ENCODE measurements at places on chromosomes 7 and 10.

DNA sequence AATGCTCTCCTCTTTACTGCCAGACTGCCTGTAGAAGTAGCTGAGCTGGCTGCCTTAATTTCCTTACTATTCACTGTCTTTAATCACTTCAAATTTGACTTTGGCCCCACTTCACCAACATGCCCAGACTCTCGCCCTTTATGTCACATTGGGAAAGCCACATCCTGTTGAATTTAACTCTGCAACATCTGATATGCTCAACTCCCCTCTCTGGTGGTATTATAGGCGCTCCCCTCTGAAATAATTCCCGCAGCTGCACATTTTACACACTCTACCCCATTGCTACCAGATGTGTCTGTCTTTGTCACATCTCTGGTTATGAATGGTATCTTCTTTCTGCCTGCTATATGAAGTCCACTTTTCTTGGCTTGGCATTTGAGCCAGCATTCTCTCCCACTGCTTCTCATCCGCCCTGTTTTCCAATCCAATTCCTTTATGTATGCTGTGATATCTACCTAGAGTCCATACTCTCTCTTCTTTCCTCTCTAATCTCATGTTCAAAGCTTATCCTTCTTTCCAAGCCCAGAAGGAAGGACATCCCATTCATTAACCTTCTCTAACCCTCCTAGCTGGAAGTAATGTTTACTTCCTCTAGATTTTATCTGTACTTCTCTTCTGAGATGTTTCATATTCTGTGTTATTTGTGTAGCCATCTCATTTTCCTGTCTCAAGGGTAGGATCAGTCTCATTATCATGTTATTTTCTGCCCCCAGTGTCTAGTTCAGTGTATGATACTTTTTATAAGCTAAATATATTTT lies 134.5 kb downstream of the ST7 start:
- DNase-seq: no peak

- DNase-seq: no peak
Measured at GRCh38 chr7:64314566-64314965, 805 bp downstream of the ZNF736 start.

DNA sequence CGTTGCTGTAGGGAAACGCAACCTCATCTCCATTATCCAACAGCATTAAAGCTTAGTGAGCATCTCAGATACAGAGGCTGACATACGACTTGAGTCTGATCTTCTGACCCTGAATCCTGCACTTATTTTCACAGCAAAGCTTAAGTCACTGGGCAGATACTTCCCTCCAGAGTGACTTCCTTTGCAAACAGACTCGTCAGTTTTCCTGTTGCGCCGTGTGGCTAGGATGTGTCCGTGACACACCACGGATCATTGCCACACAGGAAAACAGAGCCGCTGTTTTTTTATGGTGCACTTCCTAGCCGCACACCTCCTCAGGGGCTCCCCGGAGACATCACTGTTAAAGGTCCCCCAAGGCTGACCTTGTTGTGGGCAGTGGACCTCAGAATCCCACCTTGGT lies 94.9 kb upstream of the MKI67 start:
- DNase-seq: no peak

DNA sequence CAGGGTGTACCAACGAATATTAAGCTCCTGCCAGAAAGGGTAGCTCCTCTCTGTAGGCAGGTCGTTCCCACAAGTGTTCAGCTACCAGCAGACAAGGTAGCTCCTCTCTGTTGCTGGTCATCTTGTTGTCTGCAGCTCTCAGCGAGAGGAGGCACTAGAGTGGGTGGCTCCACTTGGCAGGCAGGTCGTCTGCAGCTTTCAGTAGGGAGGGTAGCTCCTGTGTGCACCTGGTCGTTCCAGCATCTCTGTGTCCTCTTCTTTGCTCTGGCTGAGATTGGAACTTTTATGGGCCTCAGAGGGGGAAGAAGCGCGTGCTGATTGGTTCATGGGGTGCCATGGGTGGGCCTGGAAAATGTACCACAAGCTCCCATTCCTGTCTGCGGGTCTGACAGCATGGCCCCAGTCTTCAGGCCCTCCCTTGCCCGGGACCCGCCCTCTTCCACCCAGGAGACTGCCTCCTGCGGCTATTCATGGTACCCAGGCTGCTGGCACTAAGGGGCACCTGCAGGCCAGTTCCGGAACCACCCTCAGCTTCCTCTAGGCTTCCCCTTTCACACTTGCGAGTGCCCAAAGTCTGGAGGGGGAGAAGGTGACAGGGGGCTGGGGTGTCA lies 63.9 kb upstream of the CACNA2D1 start:
- DNase-seq: no peak

DNA sequence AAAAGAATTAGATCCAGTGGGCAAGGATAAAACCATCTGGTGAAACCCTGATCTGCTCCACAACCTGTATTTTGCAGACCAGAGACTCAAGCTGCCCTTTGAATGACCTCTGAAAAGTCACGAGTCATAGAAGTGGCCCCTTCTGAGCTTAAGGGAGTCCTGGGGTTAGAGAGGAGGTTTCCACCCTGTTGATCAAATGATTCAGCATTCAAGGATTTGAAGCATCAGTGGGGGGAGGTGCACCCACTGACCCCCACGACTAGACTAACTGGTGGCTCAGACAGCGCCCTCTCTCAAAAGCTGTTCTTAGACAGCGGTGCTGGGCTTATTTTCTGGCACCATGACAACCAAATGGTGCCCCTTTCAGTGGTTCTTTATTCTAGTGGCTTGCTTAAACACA lies 44.3 kb downstream of the PLCE1 start:
- no peak for DNase-seq

DNA sequence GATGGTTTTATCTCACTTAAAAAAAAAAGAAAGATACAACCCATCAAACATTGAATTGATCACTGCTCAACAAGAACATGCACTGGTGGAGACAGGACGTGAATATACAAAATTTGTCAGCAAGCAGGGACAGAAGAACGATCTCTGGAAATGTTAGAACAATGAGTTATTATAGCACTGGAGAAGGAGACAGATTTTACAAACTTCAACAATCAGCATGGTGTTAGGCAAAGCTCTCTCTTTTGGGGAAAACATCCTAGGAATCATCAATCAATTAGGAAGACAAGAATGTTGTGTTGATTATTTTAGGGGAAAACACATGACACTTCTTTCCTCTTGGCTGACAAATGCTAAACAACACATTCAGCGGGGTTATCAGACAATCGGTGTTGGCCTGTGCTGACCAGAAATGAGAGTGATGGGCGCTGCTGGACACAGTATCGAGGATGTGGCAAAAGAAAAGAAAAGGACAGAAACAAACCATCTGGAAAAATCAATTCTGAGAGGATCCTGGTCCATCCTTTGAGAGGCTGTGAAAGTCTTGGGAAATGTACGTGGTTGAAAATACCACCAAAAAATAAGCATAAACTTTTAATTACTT lies 103.9 kb downstream of the RAPGEF5 start:
- no peak for DNase-seq

DNA sequence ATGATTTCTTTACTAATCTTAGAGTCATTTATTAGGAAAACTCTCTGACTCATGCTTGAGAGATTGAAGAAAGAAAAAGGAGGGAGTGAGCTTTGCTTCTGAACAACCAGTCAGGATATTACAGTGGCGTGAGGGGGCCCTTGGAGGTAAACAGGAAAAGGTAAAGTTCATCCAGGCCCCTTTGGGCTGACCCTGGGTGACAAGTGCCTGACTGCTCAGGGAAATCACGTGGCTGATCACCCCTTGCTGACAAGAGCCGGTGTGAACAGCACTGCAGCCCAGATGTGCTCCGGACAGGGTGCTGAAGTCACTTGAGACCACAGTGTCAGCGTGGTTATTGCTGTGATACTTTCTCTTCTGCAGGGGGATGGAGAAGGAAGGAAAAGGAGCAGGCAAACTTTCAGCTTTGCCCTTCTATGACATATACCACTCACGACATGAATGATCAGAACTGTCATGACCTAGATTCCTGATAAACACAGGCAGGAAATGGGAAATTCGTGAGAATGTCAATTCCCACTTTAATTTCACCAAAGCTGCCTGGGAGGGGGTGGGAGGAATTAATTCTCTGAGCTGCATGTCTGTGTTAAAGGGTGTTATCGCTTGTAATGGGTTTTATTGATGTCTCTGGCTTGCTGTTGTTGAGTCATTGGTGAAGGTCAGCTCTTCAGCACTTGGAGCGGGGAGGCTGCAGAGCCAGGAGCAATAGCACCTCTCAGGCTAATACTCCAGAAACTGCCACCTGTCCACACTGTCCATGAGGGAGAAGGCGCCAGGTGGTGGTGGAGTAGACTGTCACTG lies 139.8 kb upstream of the AOAH start:
- no peak for DNase-seq

GRCh38 chr7:73701357-73701995 lies 18.0 kb downstream of the STX1A start:
- no peak for DNase-seq

- peak; percentile 1 for DNase-seq
Measured at GRCh38 chr7:119482209-119482608, 790.8 kb upstream of the KCND2 start.

GRCh38 chr7:138889582-138890498 lies 91.3 kb downstream of the KIAA1549 start:
- no peak for DNase-seq

DNA sequence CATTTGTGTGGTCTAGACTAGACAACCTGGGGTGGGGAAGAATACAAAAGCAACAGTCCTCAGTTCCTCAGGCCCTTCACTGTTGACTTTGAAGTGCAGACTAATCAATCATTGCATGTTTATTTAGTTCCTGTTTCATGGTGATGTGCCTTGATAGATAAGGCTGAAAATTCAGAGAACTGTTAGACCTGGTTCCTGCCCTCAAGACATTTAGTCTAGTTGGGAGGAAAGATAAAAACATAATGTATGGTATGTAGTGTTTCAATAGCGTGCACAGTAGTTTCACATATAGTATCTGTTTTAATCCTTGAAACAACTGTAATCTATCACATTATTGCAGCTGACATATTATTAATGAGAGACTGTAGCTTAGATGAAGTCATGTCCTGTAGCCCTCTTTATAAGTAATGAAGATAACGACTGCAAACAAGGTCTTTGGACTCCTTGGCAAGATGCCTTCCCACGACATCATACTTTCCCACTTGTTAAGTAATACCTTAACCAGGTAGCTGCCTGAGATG lies 124.0 kb downstream of the CELF2 start:
- no peak for DNase-seq

DNA sequence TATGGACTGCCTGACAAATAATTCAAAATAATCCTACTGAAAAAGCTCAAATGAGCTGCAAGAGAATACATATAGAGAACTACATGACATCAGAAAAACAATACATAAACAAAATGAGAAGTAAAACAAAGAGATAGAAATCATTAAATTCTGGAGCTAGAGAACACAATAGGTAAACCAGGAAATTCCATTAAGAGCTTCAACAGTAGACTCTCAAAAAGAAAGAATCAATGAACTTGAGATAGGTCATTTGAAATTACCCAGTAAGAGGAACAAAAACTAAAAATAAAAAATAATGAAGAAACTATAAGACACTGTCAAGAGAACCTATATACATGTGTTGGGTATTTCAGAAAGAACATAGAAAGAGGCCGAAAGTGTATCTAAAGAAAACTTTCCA lies 186.3 kb downstream of the PTN start:
- no peak for DNase-seq
